Stimulated activated CD8-positive, alpha-beta memory T cell treated with anti-CD3 and anti-CD28 coated beads, Interleukin-7, amount 100 ng/mL, for 1 hour (primary cell): ENCODE measurements at places on chromosomes 7 and 10.

DNA sequence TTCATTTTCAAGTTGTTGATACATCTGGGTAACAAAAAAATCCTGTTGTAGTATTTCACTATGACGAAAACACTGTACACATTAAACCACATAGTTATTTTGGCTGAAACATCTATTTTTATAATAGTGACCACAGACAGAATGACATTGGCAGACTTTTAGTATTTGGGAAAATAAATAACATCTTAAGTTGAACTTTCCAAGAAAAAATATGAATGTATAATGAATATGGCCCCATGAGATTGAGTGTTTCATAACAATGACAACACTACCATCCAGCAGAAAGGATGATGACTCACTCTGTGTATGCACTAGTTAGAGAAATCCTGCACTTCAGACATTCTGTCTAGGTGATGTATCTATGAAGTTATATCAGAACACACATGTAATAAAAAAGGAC lies 118.1 kb downstream of the SEMA3D start:
- DNase-seq: no peak

GRCh38 chr10:8677642-8678041 lies 623.2 kb downstream of the GATA3 start:
- DNase-seq: no peak

DNA sequence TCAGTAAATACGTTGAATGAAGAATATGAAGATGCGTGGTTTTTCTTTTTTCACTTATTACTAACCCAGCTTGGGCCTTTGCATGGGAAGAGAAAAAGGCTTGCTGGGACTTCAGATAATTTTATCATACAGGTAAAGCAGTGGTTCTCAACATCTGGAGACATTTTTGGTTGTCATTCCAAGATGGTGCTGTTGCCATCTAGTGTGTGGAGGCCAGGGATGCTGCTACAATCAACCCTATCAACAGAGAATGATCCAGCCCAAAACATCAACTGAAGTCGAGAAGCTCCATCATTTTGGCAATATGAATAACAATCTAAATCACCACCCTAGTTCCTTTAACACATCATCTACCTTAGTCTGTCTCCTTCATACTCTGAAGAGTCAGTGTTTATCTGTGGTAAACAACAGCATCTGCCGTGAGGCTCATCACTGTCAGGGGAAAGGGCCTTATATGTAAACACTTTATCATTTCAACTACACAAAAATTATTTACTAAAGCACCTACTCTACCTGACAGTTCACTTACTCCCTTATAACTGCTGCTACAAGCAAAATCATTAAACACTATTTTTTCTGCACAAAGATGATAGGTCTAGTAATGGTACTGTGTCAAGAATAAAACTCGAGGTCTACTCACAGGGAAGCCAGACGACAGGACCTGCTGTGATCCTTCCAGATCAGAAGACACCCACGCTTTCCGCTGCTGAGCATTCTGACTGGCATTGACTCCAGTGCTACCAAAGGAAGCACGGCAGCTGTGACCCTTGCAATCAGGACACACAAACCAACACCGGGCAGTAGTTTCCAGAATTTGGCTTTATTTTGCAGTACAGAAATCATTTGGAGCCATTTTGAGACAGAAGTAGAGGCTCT lies 48.6 kb downstream of the GDI2 start:
- DNase-seq: no peak

GRCh38 chr7:2313450-2314208 lies 612 bp downstream of the SNX8 start:
- DNase-seq: no peak

- DNase-seq: no peak
Measured at GRCh38 chr7:50226145-50226544, 78.4 kb upstream of the IKZF1 start.

DNA sequence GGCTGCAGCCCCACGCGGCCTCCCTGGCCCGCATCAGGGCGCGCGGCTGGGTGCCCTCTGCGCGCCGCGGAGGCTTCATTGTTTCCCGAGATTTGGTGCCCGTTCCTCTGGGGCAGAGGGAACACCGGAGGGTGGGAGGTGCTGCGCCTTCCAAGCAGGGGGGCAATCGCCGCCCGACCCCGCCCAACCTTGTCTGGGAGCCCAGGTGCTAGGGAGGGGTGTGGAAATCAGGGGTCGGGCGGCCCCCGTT lies 1.0 kb upstream of the NRP1 start:
- DNase-seq: no peak

DNA sequence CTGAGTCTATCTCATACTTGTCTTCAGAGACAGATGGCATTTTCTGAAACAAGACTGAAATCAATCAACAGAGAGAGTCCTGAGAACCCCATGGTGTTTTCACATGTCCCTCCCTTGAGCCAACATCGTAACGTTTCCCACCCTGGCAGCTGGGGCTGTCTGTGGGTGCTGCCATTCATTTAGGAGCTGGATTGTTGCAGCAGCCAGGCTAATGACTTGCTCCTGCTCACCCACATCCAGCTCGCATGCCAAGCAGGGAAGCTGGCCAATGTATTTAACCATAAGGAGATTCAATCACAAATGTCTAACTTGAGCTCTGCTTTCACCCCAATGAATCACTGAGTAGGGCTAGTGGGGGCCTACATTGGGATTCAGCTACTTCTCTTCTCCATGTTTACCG lies 146.1 kb downstream of the ADRA2A start:
- no peak for DNase-seq

GRCh38 chr7:12635830-12636229 lies 51.6 kb upstream of the ARL4A start:
- no peak for DNase-seq

- no peak for DNase-seq
Measured at GRCh38 chr7:73504017-73504416, 18.1 kb downstream of the BAZ1B start.

- DNase-seq: no peak
Measured at GRCh38 chr7:26626156-26626555, 238.2 kb downstream of the SKAP2 start.

DNA sequence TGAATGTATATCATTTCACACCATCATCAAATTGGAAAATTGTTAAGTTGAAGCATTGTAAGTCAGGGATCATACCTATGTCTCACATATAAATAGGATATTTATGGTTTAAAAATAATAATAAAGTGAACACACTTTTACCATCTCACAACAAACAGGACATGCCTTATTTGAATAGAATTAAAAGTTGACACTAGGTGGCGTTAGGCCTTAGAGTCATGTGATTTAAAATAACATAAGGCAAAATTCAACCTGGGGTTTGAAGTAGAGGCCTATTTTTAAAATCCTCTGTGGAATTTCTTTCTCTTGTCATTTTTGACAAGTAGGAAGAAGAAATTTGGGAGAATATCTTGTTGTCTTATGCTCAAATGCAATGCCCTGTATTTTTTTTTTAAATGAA lies 184.7 kb upstream of the PCDH15 start:
- no peak for DNase-seq

DNA sequence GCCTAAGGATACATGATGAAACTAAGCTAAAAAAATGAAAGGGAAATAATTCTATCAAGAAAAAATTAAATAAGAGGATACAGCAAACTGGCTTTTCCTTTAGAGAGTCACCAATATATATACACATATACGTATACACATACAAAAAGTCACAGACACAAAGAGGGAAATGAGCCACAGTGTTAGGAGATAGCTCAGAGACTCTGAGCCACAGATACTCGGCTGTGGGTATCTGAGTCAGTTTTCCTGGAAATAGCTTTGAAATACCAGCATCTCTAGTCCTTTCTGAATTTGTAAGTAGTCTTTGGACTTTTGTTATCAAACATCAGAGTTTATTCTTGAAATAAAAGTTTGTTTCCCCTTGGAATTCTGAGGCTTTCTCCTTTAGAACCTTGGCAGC lies 111.8 kb downstream of the TBXAS1 start:
- no peak for DNase-seq

DNA sequence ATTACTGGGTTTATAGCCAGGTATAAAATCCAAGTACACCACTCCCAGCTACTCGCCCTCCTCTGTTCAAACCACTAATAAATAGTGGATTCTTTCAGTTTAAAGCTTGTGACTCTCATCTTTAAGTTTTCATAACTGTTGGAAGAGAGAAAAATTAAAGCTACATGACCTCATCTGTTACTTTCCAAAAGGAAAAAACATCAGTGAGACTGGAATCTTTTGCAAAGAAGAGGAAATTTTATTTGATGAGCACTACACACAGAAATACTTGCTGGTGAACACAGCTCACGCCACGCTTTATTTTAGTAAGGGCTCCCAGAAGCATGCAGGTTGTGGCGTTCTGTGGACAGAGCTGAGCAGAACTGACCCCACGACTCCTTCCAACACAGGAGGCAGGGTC lies 527.0 kb upstream of the MGMT start:
- DNase-seq: no peak

DNA sequence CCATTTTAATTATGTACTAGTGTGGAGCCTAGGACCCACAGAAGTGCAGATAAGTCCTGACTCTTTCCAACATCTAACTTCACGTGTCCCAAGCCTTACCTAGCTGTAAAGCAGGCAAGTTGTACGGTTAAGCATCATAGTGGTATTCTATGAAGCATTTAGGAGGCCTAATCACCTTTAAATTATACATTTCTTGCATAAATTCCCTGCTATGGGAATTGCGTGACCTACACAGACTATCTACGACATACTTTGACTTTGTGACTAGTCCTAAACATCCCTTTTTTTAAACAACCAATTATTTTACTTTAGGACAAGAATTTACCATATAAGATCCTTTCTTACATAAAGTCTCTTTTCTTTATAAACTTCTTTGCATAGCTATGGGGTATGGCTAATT lies 37.7 kb upstream of the LRGUK start:
- DNase-seq: no peak

DNA sequence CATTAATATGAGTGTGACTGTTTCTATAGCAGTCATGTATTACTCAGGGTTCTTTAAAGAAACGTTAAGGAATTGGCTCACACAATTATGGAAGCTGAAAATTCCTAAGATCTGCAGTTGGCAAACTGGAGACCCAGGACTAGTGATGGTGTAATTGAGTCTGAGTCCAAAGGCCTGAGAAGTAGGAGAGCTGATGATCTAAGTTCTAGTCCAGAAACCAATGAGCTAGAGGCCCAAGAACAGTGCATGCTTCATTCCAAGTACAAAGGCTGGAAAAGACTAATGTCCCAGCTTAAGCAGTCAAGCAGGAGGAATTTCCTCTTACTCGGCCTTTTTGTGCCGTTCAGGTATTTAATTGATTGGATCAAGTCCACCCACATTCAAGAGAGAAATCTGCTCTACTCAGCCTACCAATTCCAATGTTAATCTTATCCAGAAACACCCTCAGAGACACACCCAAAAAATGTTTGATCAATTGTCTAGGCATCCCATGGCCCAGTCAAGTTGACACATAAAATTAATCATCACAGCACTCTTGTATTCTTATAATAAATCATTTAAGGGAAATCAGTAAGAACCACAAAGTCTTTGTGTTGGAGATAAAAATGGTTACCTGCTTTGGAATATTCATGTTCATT lies 312.1 kb downstream of the PRKG1 start:
- DNase-seq: no peak

- DNase-seq: no peak
Measured at GRCh38 chr7:130838738-130839137, 104.7 kb upstream of the KLF14 start.

DNA sequence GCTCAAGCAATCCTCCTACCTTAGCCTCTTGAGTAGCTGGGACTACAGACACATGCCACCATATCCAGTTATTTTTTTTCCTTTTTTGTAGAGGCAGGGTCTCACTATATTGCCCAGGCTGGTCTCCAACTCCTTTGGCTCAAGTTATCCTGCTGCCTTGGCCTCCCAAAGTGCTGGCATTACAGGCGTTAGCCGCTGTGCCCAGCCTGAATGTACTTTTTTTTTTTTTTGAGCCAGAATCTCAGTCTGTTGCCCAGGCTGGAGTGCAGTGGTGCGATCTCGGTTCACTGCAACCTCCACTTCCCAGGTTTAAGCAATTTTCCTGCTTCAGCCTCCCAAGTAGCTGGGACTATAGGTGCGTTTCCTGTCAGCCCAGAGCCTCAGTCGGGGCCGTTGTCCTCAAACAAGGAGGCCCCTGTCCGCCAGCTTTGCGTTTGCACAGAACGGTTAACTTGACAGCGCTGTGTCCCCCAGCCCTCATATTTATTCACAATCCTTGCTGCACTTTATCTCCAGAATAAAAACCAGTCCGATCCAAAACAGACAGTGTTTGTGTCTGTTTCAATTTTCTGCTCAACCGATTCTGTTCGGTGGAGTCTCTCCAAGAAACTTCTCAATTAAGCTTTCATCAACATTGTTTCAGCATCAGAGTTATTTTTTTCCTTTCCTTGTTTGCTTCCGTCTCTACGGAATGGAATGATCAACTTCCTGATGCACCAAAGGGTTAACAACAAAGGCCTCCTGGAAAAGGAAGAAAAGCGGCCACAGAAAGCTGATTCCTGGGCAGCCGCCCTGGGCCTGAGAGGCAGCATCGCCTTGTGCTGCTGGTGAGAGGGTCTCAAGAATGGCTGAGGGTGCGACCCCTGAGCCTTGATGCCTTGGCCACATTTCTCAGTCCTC lies 64.5 kb downstream of the PDIA4 start:
- no peak for DNase-seq

DNA sequence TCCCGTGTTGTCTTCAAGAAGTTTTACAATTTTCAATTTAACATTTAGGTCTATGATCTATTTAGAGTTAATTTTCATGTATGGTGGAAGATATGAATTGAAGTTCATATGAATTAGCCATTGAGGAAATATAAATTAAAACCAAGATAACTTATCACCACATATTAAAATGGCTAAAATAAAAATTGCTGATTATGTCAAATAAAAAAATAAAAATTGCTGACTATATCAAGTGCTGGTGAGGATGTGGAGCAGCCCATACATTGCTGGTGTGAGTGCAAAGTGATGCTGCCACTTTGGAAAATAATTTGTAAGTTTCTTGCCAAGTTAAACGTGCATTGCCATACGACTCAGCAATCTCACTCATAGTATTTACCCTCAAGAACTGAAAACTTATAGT lies 44.6 kb upstream of the AHR start:
- no peak for DNase-seq

DNA sequence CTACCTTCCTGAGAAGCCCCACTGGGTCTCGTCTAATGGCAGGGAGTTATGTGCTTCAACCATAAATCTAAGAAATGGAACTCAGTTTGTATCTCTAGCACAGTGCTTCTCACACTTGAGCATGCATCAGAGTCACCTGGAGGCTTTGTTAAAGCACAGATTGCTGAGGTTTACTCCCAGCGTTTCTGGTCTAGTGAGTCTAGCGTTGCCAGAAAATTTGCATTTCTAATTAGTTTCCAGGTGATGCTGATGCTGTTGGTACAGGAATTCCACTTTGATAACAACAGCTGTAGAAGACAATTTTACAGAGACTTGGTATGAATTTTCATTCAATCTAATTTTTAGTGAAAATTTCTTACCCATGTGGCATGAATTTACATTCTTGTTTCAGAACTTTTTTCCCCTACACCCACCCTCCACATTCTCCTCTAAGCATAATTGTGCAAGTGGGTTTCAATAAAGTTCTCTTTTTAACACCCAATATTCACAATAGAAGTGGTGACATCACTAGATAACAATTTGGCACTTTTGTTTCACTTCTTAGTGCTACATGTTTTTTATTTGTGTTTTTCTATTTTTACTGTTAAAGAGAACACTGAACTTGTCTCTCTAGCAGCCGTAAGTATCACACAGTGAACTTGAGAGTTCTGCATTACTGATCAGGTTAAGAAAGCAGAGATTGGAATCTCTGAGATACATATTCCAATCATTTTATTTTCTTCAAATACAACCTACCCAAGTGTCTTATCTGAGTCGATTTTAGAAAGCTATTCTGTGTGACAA lies 48.4 kb upstream of the BET1 start:
- no peak for DNase-seq

- DNase-seq: no peak
Measured at GRCh38 chr10:99660662-99661376, 1.5 kb downstream of the ENTPD7 start.

GRCh38 chr7:29154076-29154475 lies 7.7 kb upstream of the CPVL start:
- DNase-seq: no peak
